Thymus (tissue), 14 donors: ENCODE measurements at places on chromosomes 7 and 10. TPM values are rescaled to one million over a fixed set of nuclear protein-coding genes. Genes with fewer than 3 reads are reported as not detected.

- H3K27me3 ChIP-seq = no peaks in the 10 kb centered on the region
- H3K4me3 ChIP-seq = no peak overlapping the region
- H3K4me1 ChIP-seq = no peaks in the 10 kb centered on the region
- no peak for DNase-seq
- no peaks in the 10 kb centered on the region for H3K36me3 ChIP-seq
Observed at GRCh38 chr10:78614744-78615143, 454.0 kb upstream of the ZMIZ1 start.

DNA sequence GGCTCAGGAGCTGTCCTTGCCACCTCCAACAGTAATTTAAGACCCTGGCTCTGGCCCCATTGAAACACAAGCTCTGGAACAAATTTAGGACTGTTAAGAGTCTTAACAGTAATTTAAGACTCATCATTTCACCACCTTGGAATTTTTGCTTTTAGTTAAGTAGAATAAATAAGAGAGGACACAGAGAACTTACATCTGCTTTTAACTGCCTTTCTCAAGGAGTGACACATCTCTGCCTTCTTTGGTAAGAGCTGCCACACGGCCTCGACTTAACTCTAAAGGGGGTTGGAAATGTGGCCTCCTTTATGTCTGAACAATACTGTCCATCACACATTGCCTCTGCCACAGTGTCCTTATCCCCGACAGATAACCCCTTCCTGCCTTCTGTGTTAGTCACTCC is 77.9 kb downstream of the HERPUD2 start:
- no peaks in the 10 kb centered on the region for H3K4me1 ChIP-seq
- H3K27me3 ChIP-seq = no peaks in the 10 kb centered on the region
- DNase-seq = no peak
- H3K36me3 ChIP-seq = no peaks in the 10 kb centered on the region
- H3K4me3 ChIP-seq = no peak overlapping the region

DNA sequence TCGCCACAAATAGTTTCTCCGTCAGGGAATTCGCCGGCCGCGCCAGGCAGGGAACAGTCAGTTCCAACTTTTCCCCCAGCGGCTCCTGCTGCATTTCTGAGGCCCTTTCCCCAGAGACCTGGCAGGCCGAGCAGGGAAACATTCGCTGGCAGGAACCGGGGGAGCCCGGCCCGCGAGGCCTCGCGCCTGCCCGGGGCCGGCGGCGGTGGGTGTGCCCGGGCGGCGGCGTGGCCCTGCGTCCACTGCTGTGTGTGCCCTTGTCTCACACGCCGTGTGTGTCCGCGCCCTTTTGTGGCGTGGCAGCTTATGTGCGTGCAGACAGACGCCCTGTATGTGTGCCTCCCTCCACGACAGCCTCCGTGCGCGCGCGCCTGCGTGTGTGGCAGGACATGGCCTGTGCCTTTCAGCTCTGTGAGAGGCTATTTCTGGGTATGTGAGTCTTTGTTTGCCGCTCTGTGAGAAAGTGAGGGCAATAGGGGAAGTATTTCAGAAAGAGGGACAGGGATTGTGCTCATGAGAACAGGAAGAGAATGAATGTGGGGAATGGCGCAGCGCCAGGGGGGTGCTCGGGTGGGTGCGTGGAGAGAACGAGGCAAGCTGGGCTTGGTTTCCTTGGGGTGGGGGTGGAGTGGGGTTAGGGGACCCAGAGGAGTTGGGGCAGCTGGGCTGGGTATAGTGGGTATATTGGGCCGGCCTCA is 689 bp upstream of the SMARCD3 start:
- H3K4me3 ChIP-seq = no peak overlapping the region
- H3K27ac ChIP-seq = no peak overlapping the region
- no peak for DNase-seq

DNA sequence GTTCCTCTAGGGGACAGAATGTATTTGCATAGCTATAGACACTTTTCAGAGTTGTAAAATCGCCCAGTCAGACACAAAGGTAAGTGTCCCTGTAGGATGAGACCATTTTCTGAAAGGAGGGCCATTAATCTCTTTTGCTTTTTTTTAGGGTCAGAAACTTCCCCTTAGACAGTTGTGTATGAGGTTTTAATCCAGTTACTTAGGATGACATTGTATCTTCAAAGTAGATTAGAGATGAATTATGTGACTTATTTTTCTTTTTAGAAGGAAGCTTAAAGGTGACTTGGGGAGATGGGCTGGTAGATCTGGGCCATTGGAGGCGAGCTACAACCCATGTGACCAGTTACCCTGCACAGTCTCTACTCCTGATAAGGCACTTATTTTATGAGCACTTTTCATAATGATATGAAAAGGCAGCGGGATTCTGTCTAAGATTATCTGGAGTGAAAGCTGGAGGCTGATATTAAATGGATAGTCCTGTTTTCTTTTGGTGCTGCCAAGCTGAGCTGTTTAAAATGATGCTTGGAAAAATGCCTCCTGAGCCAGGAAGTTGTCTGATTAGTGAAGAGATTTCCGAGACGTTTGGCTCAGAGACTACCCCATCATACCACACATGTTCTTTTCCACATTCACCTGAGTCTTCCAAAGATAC is 264.3 kb downstream of the AUTS2 start:
- no peak for DNase-seq
- H3K36me3 ChIP-seq = no peaks in the 10 kb centered on the region
- no peak overlapping the region for H3K4me3 ChIP-seq
- no peak overlapping the region for H3K27ac ChIP-seq

DNA sequence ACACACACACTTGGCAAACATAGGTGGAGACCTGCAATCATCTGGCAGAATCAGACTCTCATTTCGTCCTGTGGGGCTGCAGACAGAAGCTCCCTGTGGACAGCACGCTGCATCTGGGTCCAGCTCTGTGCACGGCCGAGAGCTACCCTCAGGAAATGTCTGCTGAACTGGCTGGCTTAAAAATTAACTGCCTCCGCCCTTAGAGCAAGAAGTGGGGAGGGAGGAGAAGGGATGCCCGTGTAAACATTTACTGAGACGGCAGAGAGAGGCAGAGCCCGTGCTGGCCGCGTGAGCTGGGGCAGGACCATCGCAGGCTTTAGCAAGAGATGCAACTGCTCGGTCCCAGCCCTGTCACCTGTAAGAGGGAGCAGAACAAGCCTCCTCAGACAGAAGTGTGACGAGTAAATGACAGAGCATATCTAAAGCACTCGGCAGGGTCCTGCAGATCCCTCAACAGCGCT is 81.8 kb downstream of the TNS3 start:
- no peak overlapping the region for H3K4me3 ChIP-seq
- no peaks in the 10 kb centered on the region for H3K4me1 ChIP-seq
- no peak for DNase-seq

- no peak for DNase-seq
- no peaks in the 10 kb centered on the region for H3K27me3 ChIP-seq
- no peak overlapping the region for H3K4me3 ChIP-seq
- H3K36me3 ChIP-seq = no peaks in the 10 kb centered on the region
- no peak overlapping the region for H3K27ac ChIP-seq
Observed at GRCh38 chr10:37803269-37803668, 54.1 kb downstream of the ZNF248 start.

DNA sequence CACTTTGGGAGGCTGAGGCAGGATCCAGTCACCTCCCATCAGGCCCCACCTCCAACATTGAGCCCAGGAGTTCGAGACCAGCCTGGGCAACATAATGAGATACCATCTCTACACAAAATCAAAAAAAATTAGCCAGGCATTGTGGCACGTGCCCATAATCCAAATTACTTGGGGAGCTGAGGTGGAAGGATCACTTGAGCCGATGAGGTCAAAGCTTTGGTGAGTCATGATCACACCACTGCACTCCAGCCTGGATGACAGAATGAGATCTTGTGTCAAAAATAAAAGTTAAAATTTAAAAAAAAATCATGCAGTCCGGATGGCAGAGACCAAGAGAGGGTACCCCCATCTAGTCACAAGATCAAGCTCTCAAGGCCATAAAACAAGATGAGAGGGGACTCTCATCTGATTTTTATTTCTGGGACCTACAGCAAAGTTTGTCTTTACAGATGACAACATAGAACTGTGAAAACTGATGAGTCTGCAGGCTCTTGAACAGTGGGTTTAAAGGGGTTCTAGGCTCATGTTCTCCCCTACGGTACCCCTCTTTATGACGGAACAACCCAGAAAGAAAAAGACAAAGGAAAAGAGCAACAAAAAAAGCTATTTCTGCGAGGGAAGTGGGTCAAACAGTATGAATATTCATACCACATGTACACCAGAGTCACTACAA is 28.9 kb upstream of the CREB3L2 start:
- no peak overlapping the region for H3K4me3 ChIP-seq
- H3K27ac ChIP-seq = no peak overlapping the region
- no peak for DNase-seq
- H3K36me3 ChIP-seq = no peaks in the 10 kb centered on the region
- no peaks in the 10 kb centered on the region for H3K4me1 ChIP-seq

DNA sequence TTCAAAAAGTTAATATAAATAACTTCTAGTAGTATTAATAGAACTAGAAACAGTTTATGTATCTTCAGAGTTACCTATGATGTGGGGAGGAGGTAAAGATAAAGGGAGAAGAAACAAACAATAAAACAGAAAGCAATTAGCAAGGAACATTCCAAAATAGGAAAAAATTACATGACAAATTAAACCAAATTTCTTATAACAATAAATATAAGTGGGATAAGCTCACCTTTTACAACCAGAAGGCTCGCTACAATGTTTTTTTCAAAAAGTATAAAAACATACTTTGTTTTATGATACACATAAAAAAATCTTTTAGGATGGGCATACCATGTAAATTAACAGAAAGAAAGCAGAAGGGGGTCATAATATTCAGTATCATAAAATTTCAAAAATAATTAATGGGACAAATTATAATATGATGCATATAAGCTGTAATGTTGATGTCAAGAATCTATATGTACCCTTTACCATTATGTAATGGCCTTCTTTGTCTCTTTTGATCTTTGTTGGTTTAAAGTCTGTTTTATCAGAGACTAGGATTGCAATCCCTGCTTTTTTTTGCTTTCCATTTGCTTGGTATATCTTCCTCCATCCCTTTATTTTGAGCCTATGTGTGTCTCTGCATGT is 31.8 kb downstream of the GLCCI1 start:
- H3K36me3 ChIP-seq = peaks cover 9% of the 10 kb centered on the region
- H3K27me3 ChIP-seq = no peaks in the 10 kb centered on the region
- no peak overlapping the region for H3K4me3 ChIP-seq

GRCh38 chr7:153942036-153942435 is 110.2 kb upstream of the DPP6 start:
- H3K27me3 ChIP-seq = no peaks in the 10 kb centered on the region
- H3K36me3 ChIP-seq = no peaks in the 10 kb centered on the region
- no peaks in the 10 kb centered on the region for H3K4me1 ChIP-seq
- no peak for DNase-seq

- H3K4me1 ChIP-seq = no peaks in the 10 kb centered on the region
- no peak overlapping the region for H3K27ac ChIP-seq
- DNase-seq = no peak
- H3K36me3 ChIP-seq = no peaks in the 10 kb centered on the region
Observed at GRCh38 chr10:75718991-75719390, 287.6 kb downstream of the LRMDA start.

DNA sequence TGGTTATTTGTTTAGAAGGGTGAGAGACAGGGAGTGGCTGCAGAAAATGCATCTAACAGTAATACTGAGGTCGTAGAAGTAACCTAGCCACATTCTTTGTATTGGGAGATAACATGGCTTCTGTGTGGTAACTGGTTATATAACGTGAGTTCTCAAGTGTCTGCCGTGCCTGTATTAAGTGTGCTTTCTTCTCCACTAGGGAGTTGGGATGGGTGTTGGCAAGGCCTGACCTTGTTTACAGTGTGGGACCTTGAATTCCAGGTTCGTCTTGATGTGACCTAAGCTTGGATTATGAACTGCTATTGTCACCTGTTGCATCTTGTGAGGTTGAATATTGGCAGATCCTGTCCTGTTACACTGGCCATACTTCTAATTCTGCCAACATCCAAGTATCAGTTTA is 145.3 kb upstream of the NAMPT start:
- H3K27ac ChIP-seq = no peak overlapping the region
- no peak for DNase-seq
- H3K27me3 ChIP-seq = no peaks in the 10 kb centered on the region
- H3K4me3 ChIP-seq = no peak overlapping the region
- H3K4me1 ChIP-seq = no peaks in the 10 kb centered on the region

DNA sequence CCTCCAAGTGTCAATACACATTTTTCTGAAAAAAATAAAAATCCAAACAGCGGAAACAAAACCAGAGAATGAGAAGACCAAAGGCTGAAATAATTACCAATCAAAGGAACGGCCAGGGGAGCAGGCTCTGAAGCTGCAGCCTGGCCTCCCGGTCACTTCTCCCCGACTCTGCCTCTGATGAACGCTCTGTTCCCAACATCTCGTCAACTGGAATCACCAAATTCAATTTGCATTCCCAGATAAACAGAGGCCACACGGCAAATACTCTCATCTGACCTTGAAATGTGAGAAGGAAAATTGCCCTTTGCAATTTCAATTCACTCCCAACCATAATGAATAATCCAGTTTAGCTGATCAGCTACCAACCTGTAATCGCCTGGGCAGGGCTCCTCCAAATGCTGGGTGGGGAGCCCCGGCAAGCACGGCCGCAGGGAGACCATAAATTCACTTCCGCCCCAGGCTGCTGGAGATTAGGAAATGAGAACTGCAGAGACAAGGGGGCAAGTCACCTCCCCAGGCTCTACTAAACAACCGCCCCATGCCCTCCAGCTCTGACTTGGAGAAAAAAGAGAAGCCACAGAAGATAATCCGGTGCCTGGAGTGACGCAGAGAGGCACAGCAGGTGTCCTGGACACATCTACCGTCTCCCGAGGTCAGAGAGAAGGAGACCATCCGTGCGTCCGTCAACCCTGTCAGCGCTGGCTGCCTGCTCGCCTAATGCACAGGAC is 153.2 kb downstream of the MAD1L1 start:
- peaks cover 19% of the 10 kb centered on the region for H3K36me3 ChIP-seq
- no peaks in the 10 kb centered on the region for H3K27me3 ChIP-seq
- H3K4me3 ChIP-seq = no peak overlapping the region
- no peak for DNase-seq

The SGMS1 gene
- 25.5 TPM for total RNA-seq

The LLCFC1 gene
- not detected for total RNA-seq

The GRK5 gene
- 18.5 TPM for total RNA-seq

The AEBP1 gene
- 57.4 TPM for total RNA-seq

The SPRN gene
- 0.05 TPM for total RNA-seq

The NYAP1 gene
- total RNA-seq = 0.24 TPM

The DLX6 gene
- 0.47 TPM for total RNA-seq
